ENCODE measurements at places on chromosomes 6 and 20.

DNA sequence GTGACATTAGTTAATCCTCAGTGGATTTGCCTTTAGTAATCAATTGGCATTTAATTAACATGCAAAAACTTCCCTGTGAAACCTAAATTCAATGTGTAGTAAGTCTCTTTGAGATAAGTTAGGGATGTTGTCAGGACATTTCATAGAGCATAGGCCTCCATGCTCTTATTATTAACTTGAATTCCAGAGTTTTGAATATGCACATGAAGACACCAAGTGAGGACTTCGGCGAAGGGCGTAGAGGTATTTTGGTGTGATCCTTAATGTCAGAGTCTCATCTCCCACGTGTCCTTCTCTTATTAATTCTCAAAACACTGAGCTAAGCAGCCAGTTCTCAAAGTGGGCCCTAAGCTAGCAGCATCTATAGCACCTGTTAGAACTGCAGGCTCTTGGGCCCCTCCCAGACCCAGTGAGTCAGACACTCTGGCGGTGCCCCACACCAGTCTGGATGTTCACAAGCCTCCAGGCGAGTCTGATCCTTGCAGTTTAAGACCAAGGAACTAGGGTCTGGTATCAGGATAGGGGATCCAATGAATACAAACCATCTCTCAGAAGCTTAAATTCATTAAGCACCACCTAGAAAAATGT, 292.1 kb downstream of the QKI start:
- no peak for DNase-seq

DNA sequence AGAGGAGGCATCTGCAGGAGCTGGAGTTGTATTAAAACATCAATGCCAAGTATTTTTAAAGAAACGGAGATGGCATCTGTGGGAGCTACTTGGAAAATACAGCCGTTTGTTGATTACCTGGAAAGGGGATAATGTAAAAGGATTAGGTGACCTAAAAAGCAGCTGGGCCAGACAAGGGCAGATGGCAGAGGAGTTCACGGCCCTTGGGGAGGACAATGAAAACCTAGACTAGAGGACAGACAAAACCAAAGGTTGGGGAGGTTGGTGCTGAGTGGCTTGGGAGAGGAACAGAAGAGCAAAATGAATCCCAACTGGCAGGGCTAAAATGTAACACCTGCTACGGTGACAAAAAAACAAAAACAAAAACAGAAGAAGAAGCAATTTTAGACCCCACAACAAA, 260.5 kb upstream of the JARID2 start:
- no peak for DNase-seq

DNA sequence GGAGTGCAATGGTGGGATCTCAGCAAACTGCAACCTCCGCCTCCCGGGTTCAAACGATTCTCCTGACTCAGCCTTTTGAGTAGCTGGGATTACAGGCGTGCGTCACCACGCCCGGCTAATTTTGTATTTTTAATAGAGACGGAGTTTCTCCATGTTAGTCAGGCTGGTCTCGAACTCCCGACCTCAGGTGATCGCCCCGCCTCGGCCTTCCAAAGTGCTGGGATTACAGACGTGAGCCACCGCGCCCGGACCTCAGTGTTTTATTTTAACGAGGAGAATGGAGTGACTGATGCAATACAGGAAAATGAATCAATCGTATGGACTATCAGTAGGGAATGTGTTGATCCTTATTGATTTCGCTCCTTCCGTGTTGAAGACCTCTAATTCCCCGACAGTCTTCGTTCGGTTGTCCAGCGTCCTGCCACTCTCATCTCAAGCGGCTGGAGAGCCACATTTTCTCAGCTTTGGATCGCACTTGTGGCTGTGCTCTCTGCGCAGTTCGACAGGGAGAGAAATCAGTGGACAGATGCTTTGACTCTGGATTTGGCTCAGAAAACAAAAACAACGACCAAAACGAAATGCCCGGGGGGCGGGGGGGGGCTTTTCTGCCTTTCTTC, 166.2 kb downstream of the TRIM27 start:
- DNase-seq, result no peak

DNA sequence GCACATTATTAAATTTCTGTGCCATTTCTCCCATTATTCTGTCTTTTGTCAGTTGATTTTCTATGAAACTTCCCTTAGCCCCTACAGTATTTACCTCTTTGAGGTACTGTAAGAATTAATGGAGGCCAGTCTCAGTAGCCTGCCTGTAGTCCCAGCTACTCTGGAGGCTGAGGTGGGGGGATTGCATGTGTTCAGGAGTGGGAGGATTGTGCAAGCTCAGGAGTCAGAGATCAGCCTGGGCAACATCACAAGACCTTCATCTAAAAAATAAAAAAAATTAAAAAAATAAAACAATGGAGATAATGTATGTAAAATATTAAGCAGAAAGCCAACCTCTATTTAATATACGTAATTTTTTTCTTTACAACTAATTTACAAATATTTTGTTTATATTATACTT, 77.8 kb downstream of the OR2B2 start:
- no peak for DNase-seq

GRCh38 chr20:15288106-15288505, 950.7 kb upstream of the FLRT3 start:
- no peak for DNase-seq
